Small intestine (tissue), 16 donors: ENCODE measurements at places on chromosomes 3 and 15.
A peak's percentile ranks its signal among the peaks of the same experiment; 100 is the strongest.

DNA sequence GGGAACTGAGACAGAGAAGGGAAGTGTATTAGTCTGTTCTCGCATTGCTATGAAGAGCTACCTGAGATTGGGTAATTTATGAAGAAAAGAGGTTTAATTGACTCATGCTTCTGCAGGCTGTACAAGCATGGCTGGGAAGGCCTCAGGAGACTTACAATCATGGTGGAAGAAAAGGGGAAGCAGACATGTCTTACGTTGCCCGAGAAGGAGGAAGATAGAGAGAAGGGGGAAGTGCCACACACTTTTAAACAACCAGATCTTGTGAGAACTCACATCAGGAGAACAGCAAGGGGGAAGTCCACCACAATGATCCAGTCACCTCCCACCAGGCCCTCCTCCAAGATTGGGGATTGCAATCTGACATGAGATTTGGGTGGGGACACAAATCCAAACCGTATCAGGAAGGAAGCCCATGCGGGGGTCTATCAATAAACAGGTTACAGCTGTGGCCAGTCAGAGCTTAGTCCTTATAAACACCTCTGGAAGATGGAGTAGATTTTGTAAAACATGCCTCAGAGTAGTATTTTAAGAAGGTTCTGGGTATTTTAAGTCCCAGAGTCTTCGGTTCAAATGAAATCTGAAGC lies 153.9 kb downstream of the GHSR start:
- DNase-seq = no peak

DNA sequence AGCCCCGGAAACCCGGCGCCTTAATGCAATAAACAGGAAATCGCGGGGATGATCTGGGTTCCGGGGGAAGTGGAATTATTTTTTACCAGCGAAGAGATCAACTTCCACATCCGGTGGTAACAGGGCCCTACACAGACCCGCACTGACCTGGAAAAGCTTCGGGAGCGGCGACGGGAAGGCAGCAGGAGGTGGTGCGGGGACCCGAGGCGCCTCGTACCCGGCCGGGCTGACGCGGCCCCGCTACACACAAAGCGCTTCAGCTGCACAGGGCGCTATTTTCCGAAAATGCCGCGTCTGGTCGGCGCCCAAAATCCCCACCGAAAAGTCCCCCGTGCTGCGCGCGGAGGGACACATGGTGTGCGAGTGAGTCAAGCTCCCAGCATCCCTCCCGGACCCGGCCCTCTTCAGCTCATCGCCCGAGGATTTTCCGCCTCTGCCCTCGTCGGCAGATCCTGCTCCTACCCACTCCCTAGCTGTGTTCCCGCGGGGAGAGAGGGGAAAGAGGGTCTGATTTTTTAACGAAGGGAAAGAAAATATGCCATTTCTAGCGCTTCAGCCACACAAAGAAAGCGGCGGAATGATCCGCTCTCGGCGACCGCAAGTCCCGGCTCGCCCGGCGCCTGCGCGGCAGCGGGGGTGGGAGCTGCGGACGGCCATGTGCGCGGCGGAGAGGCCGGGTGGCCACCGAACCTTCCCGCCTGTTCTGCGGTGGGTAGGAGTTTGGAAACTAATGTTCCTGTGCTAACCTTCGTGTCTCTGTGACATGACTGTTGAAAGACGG lies at the start of gene GABPB1:
Gene GABPB1 (minus strand): TSS at position 361 of the 781 bp plus-strand sequence. CDS start 45,400 bp downstream, outside the sequence.
- peak; percentile 99 for DNase-seq

GRCh38 chr15:89278307-89278706 lies 34.5 kb downstream of the FANCI start:
- DNase-seq = no peak

GRCh38 chr3:9430733-9431132 lies 33.3 kb downstream of the SETD5 start:
- DNase-seq = no peak

- DNase-seq = peak; percentile 70
Measured at GRCh38 chr15:101641129-101641764, 10.9 kb downstream of the TM2D3 start.

DNA sequence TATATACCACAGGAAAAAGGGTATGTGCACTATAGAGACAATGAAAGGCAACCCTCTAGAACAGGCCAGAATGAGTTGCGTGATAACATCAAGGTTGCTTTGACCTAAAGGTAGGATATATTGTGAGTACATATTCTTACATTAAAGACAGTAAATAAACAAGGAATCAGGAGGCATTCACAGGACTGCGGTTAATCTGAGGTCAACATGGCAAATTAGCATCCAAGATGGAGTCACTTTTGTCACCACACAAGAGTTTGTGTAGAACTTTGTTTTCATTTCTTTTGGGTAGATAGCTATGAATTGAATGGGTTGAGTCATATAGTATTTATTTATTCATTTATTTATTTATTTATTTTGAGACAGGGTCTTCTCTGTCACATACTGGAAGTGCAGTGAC lies 11.5 kb upstream of the SCAP start:
- no peak for DNase-seq

DNA sequence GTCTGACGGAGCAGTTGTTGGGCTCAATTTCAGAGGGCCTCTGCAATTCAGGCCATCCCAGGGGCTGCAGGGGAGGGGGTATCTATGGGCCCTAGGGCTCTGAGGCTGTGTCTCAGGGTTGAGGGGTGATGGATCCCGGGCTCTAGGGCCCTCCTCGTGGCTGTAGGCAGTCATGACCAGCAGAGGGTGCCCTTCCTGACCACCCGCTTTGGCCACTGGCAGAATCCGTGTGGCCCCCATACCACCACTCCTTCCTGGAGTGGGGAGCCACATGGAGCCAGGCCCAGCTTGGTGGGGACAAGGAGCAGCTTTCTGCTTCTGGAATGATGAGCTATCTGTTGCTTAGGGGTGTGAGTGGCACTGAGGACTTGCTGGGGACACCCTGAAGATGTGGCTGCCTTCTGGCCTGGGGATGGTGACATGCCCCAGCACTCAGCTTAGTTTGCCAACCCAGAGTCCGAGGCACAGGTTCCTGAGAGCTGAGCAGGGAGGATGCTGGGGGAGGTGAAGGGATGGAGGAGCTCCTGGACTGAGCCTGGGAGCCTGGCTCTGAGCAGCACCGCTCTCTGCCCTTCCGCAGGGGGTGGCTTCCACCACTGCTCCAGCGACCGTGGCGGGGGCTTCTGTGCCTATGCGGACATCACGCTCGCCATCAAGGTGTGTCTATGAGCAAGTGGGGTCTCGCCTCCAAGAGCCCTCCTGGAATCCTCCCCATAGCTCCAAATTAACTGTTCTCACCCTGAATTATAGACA lies 20.2 kb downstream of the HDAC11 start:
- DNase-seq = no peak

DNA sequence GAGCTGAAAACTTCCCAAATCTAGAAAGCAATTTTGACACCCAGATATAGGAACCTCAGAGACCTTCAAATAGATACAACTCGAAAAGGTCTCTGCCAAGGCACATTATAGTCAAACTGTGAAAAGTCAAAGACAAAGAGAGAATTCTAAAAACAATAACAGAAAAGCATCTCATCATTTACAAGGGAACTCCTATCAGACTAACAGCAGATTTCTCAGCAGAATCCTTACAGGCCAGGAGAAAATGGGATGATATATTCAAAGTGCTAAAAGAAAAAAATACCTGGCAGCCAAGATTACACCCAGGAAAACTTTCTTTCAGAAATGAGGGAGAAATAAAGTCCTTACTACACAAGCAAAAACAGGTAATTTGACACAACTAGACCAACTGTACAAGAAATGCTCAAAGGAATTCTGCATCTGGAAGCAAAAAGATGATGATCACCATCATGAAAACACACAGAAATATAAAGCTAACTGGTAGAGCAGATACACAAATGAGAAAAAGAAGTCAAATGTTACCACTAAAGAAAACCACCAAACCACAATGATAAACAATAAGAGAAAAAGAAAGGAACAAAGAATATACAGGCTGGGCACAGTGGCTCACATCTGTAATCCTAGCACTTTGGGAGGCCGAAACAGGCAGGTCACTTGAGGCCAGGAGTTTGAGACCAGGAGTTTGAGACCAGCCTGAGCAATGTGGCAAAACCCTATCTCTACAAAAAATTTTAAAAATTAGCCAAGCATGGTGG lies 50.4 kb downstream of the ADAM10 start:
- DNase-seq = no peak

DNA sequence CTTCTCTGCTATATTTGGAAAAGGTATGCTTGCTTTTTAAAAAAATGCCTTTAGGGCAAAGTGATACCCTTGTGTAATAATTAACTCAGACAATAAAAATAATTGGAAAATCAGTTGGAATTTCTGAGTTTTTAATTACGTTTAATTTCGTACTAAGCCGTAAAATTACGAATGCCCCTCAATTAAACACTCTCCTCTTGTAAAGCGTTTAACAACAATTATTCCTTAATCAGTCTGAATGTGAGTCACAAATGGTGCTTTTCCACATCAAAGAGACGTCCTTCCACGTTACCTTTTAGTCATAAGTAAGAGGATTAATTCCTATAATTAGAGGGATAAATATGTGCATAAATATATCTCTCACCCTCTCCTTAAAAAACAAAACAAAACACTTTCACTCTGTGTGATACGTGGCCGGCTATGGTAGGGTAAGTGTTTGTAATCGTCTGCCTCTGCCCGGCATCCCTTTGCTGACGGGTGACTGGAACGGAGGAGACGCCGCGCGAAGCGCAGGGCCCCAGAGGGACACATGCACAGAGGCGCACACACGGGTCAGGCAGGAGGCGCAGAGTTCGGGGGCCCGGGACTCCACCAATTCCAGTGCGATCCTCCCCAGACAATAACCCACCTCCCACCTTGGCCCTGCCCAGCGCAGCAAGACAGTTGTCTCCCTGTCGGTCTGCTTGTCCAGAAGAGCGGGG lies 9.7 kb upstream of the MEIS2 start:
- peak; percentile 54 for DNase-seq

DNA sequence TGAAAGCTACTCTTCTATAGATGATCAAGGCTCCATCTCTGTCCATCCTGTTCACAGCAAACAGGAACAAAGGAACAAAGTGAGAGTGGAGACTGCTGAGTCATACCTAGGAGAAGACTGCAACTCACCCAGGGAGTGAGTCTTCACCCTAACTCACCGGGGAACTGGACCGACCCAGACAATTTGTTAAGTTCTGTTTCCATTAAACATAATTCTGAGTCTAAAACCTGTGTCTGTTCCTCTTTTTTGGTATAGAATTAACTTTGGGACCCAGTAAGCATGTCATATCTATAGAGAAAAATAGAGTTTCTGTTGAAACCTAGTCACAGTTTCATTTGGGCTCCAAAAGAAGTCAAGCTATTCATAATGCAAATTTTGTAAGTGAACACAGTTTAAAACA lies 21.6 kb downstream of the CCDC80 start:
- DNase-seq = no peak

DNA sequence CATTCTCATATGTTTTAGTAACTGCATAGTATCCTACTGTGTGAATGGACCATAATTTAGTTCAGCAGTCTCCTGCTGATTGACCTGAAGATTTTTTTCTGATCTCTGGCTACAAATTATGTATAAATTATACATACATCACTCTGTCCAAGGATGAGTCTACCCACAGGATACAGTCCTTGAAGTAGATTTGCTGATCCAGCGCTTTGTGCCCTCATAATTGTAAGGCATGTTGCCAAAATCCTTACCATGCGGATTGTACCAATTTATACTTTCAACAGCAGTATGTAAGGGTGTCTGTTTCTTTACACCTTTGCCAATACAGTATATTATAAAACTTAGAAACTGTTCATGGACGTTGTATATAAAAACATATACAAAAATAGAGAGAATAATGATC lies 46.5 kb downstream of the ACAA1 start:
- DNase-seq = no peak

DNA sequence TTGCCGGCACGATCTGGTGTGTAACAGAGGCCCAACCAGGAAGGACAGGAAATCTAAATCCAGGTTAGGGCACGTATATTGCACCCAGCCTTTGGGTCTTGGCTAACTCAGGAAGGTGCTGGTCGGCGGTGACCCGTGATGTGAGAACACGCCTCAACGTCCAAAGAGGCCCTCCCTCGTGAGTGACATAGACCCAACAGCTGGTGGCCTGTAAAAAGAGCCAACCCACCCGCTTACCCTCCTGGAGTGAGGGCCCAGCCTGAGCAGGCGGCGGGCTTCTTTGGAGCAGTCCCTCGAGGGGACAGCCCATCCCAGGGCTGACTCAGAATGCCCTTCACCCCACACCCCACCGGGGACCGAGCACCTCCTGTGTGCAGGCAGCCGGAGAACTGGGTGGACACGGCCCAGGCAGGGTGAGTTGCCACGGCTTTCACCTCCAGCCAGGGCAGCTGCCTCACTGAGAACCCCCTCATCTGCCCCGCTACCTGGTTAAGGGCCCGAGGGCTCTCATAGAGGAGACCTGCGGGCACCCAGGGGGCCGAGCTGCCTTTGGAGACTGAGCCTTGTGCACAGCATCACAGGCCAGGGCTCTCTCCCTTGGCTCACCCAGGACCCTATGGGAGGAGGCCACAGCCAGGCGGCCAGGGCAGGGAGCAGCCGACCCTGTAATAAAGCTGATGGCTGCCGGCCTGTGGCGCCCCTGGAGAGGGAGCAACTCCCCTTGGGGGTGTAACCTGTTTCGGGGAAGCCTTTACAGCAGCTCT lies 41.8 kb downstream of the ZNF710 start:
- no peak for DNase-seq

GRCh38 chr3:52237006-52237656 lies 1.8 kb downstream of the TWF2 start:
- DNase-seq = no peak

DNA sequence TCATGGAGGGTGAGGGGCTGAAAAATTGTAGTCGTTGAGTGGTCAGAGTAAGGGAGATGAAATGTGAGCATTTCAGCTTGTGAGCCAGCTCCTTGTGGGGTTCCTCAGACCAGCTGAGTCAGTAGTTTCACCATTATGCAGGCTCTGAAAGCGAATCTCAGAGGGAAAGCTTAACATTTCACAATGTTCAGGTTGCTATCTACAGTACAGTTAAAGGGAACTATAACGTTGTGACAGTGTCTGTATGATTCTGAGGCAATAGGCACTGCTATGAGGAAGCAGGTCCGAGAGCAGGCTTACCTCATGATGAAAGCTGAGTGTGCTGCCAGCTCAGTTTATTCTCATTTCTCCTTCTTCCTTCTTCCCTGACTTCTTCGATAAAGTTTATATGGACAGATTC lies 469.6 kb downstream of the EDEM1 start:
- no peak for DNase-seq

GRCh38 chr3:58585994-58586393 lies 8.8 kb upstream of the FAM107A start:
- DNase-seq = no peak

GRCh38 chr15:67161412-67161811 lies 93.0 kb downstream of the AAGAB start:
- no peak for DNase-seq

GRCh38 chr3:76199382-76199781 lies 414.0 kb upstream of the ZNF717 start:
- no peak for DNase-seq

DNA sequence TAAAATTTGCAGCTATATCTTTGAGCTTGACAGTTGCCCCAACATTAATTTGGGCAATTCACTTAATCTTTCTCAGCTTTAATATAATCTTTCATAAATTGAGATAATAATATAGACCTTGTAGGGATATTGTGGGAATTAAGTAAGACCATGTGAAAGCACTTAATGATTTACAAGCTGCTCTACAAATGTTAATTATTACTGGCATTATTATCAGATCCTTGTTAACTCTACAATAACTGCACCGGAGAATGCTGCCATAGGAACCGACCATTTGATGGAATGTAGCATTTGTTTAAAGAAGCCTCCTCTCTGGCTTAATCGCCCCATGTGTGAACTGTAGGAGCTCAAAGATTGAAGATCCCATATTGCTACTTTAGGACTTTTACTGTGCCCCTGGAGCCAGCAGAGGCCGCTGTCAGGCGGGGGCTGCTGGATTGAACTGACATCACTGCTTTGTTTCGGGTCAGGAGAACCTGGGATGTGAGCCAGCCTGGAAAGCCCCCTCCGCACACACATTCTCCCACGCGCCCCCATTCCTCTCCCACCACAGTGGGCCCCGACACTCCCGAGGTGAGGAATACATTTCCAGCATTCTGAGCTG lies 154.2 kb upstream of the TNIK start:
- DNase-seq = peak; percentile 69
